Liver (tissue), 10 donors: ENCODE measurements at places on chromosomes 3 and 15.

GRCh38 chr3:128874481-128875180, 4.8 kb upstream of the ACAD9 start:
- DNase-seq = no peak

- no peak for DNase-seq
Measured at GRCh38 chr15:93088200-93088980, 621 bp downstream of the RGMA start.

DNA sequence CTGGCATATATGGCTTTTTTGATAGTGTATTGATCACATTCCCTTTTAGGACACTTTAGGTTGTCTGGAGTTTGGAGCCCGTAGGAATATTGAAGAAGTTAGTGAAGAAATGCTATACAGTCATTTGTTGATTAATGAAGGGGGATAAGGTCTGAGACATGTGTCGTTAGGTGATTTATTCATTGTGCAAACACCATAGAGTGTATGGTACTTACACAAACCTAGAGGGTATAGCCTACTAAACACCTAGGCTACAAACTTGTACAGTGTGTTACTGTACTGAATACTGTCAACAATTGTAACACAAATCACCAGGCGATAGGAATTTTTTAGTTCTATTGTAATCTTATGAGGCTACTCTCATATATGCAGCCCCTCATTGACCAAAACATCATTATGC, 3.3 kb downstream of the TPM1 start:
- DNase-seq = no peak

GRCh38 chr3:130411320-130411719, 65.8 kb downstream of the COL6A5 start:
- DNase-seq = no peak

- no peak for DNase-seq
Measured at GRCh38 chr3:51622413-51622812, 48.6 kb upstream of the TEX264 start.

DNA sequence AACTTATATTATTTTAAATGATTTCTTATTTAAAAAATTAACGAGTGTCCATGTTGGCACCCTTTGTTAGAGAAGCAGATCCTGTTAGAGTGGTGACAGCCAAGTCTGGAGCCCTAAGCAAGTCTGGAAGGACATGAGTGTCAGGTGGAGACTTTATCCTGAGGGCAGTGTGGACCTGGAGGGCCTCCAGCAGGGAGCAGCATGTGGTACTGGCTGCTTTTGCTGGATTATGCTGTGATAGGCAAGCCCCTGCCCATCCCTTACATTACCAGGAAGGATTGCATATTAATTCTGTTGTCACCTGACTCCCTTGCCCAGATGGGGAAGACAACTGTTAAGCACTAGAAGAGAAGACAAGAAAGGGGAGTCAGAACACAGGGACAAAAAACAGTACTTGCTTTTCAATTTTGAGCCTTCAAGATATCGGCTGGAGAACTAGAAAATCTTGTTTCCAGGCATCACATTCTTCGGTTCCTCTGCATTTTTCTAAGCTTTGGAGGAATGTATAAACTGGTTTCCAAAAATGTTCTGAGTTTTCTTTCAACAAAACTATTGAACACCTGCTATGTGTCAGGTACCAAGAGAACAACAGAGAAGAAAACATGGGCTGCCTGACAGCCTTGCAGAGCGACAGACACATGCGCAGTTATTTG, 22.7 kb downstream of the ZNF860 start:
- DNase-seq = no peak

DNA sequence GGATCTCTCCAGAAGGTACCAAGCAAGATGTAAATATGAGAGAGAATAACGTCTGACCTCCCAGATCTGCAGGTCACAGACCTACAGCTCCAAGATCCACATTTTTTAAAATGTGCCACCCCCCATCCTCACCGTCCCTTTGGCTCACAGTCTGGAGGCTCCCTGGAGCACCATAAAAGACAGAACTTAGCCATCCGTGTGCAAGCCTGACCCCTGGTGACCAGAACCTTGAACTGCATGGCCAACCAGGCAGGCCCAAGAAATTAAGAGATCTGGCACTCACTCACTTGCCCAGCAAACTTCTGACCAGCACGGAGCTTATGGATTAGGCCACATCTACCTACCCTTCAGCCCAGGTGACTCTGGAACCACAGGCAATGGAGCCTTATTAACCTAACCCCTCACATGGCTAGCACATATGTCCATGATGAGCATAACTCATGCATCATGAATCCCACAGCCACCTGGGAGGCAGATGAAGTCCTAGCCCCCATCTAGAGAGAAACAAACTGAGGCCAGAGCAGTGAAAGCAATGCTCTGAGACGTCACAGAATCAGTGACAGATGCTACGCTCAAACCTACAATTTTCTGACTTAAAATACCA, 275.3 kb downstream of the UACA start:
- DNase-seq = peak; percentile 80

- no peak for DNase-seq
Measured at GRCh38 chr15:57505056-57505715, 86.5 kb upstream of the MYZAP start.

DNA sequence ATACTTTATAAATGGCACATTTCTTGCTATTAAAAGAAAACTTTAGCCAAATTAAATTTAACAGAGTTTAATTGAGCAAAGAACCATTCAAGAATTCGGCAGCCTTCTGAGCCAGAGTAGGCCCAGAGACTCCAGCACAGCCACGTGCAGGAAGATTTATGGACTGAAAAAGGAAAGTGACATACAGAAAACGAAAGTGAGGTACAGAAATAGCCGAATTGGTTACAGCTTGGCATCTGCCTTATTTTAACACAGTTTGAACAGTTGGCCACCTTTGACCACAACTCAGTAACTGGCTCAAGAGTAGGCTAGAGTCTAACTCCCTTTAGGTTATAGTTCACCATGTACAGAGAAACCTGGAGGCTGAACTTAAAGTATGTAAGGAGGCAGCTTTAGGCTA, 17.6 kb downstream of the CFAP44 start:
- DNase-seq = no peak

- DNase-seq = no peak
Measured at GRCh38 chr3:79881431-79881830, 113.6 kb upstream of the ROBO1 start.

DNA sequence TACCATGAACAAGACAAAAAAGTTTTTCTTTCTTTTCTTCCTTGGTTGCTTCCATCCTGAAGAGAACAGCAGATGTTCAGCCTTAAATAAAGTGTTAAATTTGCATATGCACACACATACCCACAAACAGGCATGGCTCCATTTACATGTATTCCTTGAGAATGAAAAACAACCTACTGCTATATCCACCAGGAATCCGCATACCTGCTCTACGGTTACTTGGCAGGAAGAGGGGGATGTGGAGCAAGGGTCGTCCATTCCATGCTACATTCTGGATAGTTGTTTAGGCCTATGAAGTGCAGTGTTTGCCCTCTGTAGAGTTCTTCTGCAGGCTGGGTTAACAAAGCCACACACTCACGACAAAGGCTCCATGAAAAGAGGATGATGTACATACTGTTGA, 322.8 kb downstream of the KCNH8 start:
- DNase-seq = no peak

GRCh38 chr3:46944191-46944590, 32.4 kb downstream of the CCDC12 start:
- no peak for DNase-seq

- peak; percentile 27 for DNase-seq
Measured at GRCh38 chr3:138459619-138460535, 25.5 kb downstream of the ESYT3 start.

- DNase-seq = no peak
Measured at GRCh38 chr3:55742832-55743136, 255.7 kb upstream of the WNT5A start.

GRCh38 chr3:151845306-151845905, 28.0 kb upstream of the SUCNR1 start:
- no peak for DNase-seq

DNA sequence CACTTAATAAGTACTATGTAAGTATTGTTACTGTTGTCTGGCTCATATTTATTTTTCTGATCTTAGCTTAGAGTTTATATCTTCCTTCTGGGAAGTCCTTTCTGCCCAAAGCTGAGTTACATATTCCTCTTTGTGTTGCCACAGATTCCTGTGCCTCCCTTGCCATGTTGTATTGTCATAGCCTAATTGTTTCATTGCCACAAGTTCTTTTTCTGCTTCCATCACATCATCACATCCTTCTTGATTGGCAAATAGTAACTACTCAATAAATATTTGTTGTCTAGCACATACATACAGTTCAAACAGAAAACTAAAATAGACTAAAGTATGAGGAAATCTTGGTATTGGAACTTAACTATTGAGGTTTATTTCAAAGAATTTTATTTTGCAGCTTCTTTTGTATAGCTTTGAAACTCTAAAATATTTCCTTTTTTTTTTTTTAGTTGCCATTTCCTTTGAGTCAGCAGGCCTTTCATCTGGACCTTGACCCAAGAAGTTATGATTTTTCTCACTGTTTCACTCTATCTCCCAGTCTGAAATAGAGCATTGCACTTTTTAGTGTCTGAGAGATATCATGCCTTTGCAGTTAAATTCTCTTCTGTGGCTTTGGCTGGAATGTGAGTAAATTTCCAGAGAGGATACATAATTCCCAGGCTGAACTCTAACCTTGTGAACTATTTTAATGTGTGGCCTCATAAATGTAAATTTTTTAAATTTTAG, 98.2 kb downstream of the ZNF609 start:
- DNase-seq = no peak

DNA sequence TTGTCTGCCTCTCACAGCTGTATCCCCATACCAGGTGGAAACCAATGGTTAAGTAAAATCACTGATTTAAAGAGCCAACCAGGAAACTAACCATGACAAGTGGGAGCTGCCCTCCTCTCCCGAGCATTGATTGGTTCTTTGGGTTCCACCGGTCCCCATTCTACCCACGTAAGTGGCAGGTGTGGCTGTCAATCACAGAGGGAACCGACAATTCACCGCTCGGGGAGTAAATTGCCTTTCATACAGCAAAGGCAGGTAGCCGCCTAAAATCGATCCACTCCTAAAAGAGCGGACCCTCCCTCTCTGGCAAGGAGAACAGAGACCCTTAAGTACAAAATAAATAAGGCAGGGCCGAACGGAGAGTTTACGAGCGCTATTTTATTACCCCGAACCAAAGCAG, 1.2 kb downstream of the ERC2 start:
- DNase-seq = no peak

GRCh38 chr15:48632651-48633050, 12.9 kb downstream of the FBN1 start:
- no peak for DNase-seq

GRCh38 chr3:144553301-144553700, 581.7 kb downstream of the DIPK2A start:
- DNase-seq = no peak

DNA sequence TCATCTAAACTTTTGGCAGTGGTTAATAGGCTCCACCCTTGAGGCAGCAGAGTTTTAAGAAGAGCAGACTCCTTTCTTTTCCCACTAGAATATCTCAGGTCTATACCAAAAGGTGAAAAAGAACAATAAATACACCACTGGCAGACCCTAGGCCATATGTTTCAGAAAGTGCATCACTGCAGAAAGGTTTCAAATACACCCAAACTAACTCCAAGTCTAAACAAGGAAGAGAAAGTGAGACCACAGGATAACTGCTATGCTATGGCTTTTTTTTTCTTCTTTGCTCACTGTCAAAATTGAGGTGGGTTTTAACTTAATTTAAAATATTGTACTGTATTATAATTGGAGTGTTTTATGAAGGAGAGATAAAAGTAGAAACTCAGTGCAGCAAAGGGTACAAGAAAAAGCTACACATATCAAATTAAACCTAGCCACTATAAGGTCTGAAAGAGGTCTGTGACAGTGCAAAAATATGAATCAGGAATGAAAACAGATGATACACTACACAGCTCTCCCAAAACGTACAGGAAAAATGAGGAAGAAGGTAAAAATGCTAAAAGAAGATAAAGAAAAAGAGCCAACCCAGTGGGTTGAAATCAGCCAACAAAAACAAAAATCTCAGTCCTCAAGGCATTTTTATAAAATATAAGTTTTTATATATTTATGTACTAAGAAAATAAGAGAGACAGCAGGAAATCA, 8.4 kb downstream of the SNX4 start:
- no peak for DNase-seq

DNA sequence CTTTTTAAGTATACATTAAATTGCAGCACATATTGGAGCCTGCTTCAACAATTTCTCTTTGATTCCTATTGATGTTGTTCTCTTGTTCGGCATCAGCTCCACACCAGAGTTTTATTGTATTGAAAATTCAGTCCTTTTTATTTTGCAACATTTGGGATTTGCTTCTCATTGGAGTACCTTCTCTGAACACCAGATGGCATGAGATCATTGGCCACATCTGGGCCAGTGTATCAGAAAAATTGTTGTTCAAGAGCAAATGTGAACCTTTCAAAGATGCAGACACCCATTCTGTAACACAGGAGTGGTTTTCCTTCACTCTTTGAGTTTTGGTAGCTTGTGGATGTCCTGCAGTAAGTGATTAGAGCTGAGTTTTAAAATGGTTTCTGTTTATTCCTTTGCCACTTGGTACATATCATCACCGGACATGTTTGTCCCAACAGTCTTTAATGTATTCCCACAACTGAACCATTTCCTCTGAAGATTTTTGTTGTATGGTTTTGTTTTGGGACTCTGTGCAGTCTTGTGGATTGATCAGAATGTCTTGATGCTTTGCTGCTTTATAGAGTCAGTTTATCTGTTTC, 96.1 kb downstream of the MCTP2 start:
- DNase-seq = no peak

DNA sequence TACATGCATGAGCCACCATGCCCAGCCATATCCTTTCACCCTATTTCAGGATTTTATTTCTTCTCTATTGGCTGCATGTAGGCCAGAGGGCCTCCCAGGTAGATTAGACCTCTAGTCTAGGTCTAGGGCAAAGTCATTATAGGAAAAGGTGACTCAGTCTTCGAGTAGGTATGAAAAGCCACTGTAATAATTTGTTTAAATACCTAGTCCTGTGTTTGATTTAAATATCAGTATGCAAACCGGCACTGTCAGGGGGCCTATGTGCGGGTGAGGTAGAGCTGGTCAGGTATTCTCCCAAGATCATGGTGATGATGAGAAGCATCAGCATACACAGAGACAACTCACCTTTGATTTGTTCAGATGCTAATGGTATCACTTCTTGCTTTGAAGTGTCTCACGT, 101.4 kb upstream of the UMPS start:
- no peak for DNase-seq

DNA sequence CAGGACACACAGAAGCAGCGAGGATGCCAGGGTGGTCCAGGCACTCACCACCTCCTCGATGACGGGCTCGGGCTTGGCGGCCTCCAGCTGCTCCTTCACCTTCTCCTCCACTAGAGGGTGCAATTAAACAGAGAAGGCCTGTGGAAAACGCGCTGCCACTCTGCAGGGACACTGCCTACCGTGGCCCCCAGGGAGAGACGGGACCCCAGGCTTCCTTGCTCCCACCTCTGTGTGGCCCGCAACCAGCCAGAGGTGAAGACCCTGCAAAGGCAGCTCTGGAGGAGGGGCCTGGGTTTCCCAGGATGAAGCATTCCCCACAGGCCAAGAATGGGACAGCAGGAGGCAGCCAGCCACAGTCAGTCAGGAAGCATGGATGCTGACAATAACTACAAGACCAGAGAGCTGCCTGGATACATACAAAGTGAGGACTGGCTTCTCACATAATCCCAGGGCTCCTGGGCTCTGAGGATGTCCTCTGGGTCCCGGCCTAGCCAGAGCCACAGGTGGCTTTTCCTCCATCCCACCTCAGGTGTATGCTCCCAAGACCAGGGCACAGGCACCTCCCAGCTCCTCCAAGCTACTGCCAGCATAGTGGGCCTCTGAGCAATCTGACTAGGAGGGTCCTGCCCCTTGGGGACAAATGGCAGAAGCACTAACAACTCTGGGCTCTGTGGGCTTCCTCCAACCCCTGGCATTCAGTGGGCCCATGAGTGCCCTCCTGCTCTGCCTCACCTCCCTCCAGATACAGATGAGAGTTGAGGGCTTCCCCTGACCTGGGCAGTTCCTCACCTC, 46.2 kb downstream of the PTH1R start:
- peak; percentile 51 for DNase-seq
